H9 (cell line): ENCODE measurements at places on chromosomes 6 and 20. TPM values are rescaled to one million over a fixed set of nuclear protein-coding genes. Genes with fewer than 3 reads are reported as not detected.

The BTNL2 gene
- total RNA-seq, result not detected in 2 replicates

The MAS1 gene
- 0.02 TPM in 2 replicates for total RNA-seq

- no peak for DNase-seq
Measured at GRCh38 chr6:92072387-92072786, 1347.0 kb downstream of the EPHA7 start.

DNA sequence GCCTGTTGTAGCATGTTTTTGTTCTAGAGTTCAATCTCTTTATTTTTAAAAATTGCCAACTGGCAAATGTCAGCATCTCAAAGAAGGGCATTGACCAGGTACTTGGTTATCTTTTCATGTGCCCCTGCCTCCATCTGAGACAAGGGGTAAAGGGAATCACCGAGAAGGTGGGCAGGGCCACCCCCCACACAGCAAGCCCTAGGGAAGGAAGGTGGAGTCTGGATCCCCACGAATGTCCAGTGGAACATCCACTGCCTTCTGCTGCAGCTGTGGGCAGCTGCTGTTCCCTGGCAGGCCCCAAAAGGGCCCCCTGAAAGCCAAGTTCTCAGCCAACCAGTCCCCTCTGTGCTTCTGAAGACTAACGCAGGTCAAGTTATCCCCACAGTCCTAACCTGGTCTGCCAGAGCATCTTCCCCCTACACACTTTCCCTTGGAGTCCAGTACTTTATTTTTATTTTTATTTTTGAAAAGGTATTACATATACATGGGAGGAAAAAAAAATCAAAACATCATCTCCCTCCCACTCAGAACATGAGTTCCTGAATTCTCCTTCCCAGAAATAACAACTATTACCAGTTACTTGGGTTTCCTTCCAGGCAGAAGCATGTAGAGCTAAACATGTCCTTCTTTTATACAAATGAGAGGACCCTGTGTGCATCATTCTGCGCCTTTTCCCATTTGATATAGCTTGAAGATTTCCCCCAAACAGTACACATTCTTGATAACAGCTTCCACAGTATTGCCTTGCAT lies 253.7 kb downstream of the MAFB start:
- no peak for DNase-seq

DNA sequence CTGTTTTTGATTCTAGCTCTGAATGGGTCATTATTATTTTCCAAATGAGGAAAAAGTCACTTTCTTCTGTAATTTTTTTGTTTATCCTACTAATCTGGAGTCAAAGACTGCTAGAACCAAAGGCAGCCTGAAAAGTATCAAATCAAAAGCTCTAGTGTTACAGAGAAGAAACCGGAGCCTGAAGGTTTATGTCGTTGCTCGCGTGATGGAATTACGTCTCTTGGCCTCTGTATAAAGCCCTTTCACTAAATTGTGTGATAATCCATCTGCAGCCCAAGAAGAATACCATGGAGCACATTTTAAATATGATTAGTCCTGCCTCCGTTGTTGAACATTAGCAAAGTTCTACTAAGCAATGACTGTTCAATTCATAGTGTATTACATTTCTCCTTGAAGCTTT lies 738.6 kb downstream of the C6orf118 start:
- no peak for DNase-seq

The ENPP5 gene
- total RNA-seq, result 4.6 and 5.1 TPM in 2 replicates

The PKIB gene
- total RNA-seq, result 44.7 and 46.5 TPM in 2 replicates

DNA sequence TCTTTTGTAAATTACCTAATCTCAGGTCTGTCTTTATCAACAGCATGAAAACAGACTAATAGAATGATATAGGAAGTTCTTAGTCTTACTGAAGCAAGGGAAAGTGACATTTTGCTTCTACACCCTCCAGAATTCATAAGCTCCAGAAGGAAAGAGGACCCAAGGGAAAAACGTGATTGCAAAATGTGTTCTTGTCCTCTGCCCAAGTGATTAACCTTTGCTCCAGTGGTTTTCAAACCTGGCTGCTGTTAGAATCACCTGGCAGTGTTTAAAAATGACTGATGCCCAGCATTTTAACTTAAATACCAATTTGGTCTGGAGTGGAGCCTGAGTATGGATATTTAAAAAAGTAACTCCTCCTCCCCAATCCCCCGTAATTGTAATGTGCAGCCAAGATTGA lies 191.4 kb downstream of the SLC16A10 start:
- no peak for DNase-seq
